Gastrocnemius medialis (tissue), 4 donors: ENCODE measurements at places on chromosomes 12 and 14. TPM values are rescaled to one million over a fixed set of nuclear protein-coding genes. Genes with fewer than 3 reads are reported as not detected.
A peak's percentile ranks its signal among the peaks of the same experiment; 100 is the strongest.

- H3K27me3 ChIP-seq = no peaks in the 10 kb centered on the region
- peaks cover 7% of the 10 kb centered on the region for H3K4me1 ChIP-seq
- DNase-seq = peak; percentile 63
- H3K4me3 ChIP-seq = peak overlapping the region; percentile 27
These were observed 20.9 kb upstream of the BLTP3B start for GRCh38 chr12:100163416-100164152.

DNA sequence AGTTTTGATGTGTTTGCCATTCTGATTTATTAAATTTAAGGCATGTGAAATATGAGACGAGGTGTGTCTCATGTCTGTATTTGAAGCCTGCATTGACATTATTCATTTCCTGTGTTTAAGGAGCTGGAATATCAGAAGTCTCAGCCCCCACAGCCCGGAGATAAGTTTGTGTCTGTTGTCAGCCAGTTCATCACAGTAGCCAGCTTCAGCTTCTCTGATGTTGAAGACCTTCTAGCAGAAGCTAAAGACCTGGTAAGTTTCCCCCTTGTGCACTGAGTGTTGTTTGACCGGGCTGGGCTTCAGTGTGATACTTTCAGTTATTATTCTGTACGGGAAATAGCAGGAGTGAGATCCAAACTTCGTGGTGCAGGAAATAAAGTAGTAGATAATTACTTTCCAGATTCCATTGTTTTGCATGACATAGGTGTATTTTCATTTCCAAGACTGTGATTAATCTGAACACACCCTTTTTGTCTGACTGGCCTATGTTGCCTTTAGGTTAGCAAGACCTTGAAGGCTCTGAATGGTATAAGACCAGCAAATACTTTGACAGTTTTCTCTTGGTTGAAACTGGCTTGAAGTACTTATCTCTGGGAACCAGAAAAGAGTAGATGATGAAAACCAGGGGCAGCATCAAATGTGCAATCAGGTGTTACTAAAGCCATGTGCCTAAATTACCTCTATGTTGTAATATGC is 101.5 kb downstream of the GPR135 start:
- H3K4me3 ChIP-seq = no peak overlapping the region
- H3K4me1 ChIP-seq = peaks cover 28% of the 10 kb centered on the region
- H3K27me3 ChIP-seq = no peaks in the 10 kb centered on the region

- DNase-seq = no peak
- H3K27ac ChIP-seq = no peak overlapping the region
- no peaks in the 10 kb centered on the region for H3K4me1 ChIP-seq
- H3K36me3 ChIP-seq = no peaks in the 10 kb centered on the region
- no peaks in the 10 kb centered on the region for H3K27me3 ChIP-seq
These were observed 7.9 kb upstream of the CMKLR1 start for GRCh38 chr12:108346727-108347710.

DNA sequence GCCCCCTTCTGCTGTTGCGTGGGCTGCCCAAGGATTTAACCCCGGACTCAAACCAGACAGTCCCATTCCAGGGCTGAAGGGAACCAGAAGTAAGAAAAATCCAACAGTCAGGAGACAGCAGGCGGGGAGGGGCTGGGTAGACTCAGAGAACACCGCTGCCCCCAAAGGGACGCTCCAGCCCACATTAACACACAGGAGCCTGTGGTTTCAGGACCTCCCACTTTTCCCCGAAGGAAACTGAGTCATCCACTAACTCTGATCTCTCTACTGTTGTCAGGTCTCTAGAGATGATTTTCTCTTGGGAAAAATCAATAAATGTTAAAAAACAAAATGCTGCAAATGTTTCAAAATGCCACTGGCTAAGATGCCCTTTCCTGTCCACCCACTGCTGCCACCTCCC is 41.6 kb downstream of the FBXO21 start:
- H3K36me3 ChIP-seq = peaks cover 22% of the 10 kb centered on the region
- H3K27me3 ChIP-seq = no peaks in the 10 kb centered on the region
- H3K4me1 ChIP-seq = no peaks in the 10 kb centered on the region
- DNase-seq = no peak
- no peak overlapping the region for H3K27ac ChIP-seq

DNA sequence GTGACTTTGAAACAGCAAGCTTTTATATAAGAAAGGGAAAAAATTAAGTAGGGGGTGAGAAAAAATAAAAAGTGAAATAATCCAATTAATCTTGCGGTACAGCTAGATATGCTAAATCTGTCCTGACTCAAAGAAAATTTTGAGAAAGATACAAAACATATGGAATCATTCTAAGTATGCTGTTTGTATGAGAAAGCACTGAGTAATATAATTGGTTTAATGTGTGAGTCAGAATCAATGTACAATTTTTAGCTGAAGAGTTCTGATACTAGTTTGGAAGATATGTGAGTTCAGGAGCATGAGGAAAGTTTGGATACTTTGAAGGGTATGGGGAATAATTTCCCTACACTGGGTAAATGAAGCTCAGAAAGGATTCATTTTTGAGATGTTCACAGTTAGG is 190.9 kb upstream of the RASSF8 start:
- no peaks in the 10 kb centered on the region for H3K36me3 ChIP-seq
- H3K27me3 ChIP-seq = no peaks in the 10 kb centered on the region
- H3K4me1 ChIP-seq = no peaks in the 10 kb centered on the region
- no peak overlapping the region for H3K4me3 ChIP-seq
- no peak overlapping the region for H3K27ac ChIP-seq

DNA sequence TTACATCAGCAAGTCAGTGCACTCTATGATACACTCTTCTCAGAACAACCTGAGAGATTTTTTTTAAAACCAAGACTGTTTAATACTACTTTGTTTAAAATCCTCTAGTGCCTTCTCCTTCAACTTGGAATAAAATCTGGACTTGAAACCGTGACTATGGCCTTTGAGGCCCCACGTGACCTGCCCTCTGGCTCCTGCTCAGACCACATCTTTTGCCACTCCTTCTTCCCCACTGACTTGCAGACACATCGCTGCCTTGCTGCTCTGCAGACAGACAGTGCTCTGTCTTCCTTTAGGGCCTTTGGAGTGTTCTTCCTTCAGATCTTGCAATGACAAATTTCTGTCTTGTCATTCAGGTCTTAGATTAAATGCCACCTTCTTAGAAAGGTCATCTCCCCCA is 48.5 kb downstream of the TTC8 start:
- H3K4me1 ChIP-seq = no peaks in the 10 kb centered on the region
- no peaks in the 10 kb centered on the region for H3K27me3 ChIP-seq
- no peaks in the 10 kb centered on the region for H3K36me3 ChIP-seq
- H3K27ac ChIP-seq = no peak overlapping the region
- no peak overlapping the region for H3K4me3 ChIP-seq

DNA sequence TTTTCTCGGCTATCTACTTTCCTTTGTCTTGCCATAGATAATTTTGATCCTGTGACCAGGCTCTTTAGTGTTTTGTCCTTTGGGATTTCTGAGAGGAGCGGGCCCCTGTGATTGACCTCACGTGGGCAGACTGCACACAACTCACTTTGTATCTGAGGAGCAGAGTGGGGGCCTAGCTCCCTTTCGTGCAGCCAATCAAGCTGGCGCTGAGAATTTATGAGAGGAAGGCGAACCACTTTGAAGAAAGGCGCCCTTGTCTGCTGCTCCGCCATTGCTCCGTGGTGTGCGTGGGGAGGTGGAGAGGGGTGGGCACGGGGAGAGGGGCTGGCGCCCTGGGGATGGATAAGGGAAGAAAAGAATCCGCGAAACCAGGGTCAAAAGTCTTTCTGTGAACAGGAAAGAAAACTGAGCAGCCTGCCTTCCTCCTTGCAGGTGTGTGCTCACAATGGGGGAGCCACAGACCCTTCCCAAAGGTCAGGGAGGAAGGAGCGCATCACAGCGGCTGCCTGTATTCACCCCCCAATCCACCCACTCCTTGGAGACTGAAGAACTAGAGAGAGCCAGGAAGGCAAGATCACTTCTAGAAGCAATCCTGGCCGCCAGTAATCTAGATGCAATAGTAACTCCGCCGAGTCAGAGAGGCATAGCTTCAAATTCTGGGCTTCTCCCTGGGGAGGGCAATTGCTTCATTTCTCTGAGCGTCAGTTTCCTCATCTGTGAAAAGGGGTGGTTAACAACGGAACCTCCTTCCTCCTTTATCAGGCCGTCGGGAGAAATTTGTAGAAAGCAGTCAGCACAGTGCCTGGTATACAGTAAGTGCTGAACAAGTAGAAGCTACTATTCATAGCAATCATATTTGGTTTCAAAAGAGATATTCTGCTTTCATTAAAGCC is 24.9 kb upstream of the MED13L start:
- peak; percentile 34 for DNase-seq
- H3K27ac ChIP-seq = no peak overlapping the region
- H3K4me3 ChIP-seq = no peak overlapping the region
- H3K4me1 ChIP-seq = no peaks in the 10 kb centered on the region
- no peaks in the 10 kb centered on the region for H3K36me3 ChIP-seq

DNA sequence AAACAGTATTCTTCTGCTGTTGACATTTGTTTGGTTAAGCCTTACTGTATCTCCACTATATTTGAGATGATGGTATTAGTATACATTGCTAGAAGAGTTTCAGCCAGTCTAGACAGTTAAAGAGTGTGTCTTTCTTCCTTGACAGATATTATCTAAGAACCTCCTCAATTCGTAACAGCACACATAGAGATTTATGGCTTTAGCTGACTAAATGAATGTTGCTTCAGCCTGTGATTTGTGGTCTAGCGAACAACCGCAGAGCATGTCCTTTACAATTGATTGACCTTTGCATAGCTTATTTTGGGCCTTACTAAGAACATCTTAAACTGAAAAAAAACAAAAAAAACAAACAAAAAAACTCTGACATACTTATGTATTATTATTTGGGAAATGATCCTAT is 122.2 kb downstream of the DAAM1 start:
- H3K36me3 ChIP-seq = no peaks in the 10 kb centered on the region
- peaks cover 13% of the 10 kb centered on the region for H3K4me1 ChIP-seq
- H3K4me3 ChIP-seq = no peak overlapping the region
- no peaks in the 10 kb centered on the region for H3K27me3 ChIP-seq

- H3K36me3 ChIP-seq = no peaks in the 10 kb centered on the region
- DNase-seq = peak; percentile 18
- H3K27me3 ChIP-seq = no peaks in the 10 kb centered on the region
- H3K4me3 ChIP-seq = no peak overlapping the region
- H3K4me1 ChIP-seq = no peaks in the 10 kb centered on the region
These were observed 56.6 kb downstream of the TTC9 start for GRCh38 chr14:70698288-70698687.

IL22 gene
- not detected for total RNA-seq

ADAMTS20 gene
- total RNA-seq = not detected

P2RX7 gene
- total RNA-seq = 0.41 TPM

NR1H4 gene
- total RNA-seq = not detected

ARL1 gene
- total RNA-seq = 52.6 TPM

SPTB gene
- 123 TPM for total RNA-seq
